Keratinocyte (primary cell): ENCODE measurements at places on chromosomes 7 and 10. TPM values are rescaled to one million over a fixed set of nuclear protein-coding genes. Genes with fewer than 3 reads are reported as not detected.

DNA sequence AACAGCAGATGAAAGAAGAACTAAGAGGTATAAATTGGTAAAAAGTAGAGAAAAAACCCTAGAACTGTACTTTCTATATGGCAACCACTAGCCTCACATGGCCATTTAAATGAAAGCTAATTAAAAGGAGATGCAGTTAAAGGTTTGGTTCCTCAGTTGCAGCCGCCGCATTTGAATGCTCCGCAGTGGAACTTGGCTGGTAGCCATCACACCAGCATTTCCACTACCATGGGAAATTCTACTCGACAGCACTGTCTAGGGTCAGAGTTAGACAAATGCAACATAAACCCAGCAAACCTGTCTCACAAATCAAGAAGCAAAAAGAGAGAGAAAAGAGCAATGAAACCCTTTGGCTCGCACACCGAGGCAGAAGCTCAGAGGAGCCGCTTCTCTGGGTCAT is 29.7 kb downstream of the VIPR2 start:
- H3K27me3 ChIP-seq, result peaks cover 3% of the 10 kb centered on the region
- DNase-seq, result no peak
- H3K4me3 ChIP-seq, result no peak overlapping the region
- no peaks in the 10 kb centered on the region for H3K4me1 ChIP-seq
- H3K27ac ChIP-seq, result no peak overlapping the region
- no peaks in the 10 kb centered on the region for H3K36me3 ChIP-seq

DNA sequence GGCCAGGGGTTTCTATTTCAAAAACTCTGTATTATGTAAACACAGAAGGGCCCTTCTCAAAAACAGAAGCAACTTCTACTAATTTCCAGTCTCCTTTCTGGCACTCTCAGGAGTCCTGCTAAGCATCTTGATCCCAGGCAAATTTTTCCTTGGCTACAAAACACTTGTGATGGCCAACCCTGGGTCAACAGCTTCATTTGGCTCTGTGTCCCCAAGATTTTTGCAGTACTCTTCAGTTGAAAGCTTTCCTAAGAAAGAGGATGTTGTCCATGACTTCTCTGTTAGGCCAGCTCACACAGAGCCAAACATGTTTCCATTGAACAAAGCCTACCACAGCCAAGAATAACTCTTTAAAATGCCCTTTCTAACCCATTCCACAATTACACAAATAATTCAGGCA is 99.0 kb upstream of the EGR2 start:
- H3K27me3 ChIP-seq, result no peaks in the 10 kb centered on the region
- H3K27ac ChIP-seq, result no peak overlapping the region

- H3K27me3 ChIP-seq, result no peaks in the 10 kb centered on the region
- no peak overlapping the region for H3K27ac ChIP-seq
These were observed 31.0 kb upstream of the CAV2 start for GRCh38 chr7:116468534-116468933.

ADK gene
- 73.0 to 139 TPM (median 92.6 TPM) in 3 replicates for polyA plus RNA-seq

FFAR4 gene
- not detected in 3 replicates for polyA plus RNA-seq
